ENCODE measurements at places on chromosomes 11 and 22.

DNA sequence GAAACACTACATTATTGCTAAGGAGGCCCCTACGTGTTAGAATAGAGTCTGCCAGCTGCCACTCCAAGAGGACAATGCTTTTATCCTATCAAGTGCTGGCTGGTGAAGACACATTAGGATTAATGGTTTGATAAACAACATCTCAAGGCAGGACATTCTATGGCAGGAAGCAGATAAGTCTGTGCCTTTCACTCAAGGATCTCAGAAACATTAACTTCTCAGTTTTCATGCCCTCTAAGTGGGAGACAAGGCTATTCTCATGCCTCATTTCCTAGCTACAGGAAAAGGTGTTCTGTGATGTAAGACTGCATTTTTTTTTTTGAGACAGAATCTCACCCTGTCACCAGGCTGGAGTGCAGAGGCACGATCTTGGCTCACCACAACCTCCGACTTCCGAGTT is 23.5 kb upstream of the TIMP3 start:
- DNase-seq, result no peak

GRCh38 chr11:74672332-74672955 is 58.8 kb downstream of the CHRDL2 start:
- DNase-seq, result no peak

DNA sequence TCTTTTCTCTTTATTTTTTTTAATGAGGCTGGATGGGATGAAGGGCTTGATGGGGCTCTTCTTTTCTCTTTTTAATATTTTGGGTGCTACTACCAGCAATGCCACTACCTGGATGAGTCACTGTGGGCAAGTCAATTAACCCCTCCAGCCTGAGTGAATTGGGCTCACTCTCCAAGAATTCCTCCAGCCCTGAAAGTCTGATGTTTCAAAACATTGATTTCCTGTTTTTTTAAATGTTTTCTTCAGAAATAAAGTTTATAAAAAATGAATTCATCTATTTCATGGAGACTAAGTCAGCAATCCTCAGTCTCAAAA is 812 bp upstream of the OR5A2 start:
- DNase-seq, result no peak

DNA sequence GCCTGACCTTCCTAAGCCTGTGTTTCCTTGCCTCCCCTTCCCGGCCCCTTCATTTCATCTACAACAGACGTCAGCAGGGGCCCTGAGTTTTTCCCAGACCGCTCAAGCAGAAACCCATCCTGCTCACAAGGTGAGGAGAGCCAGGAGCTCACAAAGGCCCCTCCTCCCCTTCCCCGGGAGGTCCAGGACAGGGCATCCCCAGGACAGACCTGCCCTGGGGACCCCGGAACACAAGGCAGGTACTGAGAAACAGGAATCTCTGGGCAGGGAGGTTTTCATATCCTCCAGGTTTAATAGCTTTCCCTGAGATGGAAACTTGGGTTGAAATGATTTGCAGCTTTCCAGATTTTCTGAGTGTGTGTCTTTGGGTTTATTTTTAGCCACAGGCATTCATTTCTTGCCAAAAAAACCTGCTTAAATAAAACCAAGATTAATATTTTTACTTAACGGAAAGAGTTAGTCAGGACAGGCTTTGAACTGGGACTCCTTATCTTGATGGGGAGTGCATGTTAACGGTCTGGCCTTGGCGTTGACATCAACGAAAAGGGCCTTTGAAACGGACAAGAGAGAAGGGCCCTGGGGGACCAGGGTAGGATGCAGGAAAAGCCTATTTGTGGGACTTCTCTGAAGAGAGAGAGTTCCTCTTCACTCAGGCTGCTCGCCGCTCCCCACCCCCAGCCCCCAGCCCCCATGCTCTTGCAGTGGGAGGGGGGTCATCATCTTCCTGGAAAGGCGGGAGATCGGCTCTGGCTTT is 38.5 kb downstream of the TIMP3 start:
- no peak for DNase-seq

DNA sequence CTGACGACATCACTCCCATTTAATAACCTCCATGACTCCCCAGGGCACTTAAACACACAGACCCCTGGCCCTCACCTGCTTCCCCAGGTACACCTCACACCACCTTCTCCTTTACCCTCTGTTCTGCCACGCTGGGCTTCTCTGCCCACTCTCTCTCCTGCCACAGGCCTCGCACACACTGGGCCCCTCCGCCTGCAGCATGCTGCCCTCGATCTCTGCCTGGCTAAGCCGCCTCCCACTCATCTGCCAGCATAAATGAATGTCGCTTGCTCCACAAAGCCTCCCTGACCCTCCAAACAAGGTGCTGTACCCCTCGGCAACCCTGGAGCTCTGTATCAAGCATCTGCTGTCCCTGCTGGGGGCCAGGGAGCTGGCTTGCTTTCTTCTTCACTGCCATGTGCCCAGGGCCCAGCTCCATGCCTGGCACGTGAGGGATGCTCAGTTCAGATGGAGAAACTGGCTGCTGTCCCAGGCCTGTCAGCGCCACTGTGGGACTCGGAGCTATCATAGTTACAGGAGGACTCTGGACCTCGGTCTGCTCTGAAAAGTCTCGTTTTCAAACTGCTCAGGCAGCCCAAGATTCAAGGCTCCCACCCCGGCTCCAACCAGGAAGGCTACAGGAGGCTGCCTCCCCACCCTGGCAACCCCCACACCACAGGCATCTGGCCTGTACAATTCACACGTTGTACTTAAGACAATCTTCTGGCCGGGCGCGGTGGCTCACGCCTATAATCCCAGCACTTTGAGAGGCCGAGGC is 11.9 kb downstream of the TTLL1 start:
- DNase-seq, result no peak

DNA sequence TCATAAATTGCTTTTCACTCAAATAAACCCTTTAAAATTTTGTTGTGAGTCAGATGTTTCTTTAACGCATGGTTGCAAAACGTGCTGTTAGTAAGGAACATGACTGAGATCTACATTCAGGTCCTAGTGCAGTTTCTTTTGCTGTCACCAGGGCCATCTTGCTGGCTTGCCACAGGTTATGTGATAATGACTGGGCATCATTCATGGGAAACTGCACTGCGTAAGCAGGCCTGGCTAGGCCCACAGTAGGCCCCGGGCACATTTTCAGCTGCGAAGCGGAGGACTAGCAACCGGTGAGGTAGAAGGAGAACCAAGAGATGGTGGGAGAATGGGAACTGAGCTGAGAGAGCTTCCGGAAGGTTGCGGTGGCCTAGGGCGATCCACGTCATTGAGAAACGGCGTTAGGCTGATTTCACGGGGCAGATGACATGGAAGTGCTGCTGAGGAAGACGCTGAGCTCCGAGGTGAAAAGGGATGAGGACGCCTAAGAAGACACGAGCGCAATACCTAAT is 3.2 kb upstream of the KLHDC7B start:
- DNase-seq, result no peak

- DNase-seq, result no peak
Measured at GRCh38 chr11:78149646-78150045, 10.2 kb upstream of the ALG8 start.

DNA sequence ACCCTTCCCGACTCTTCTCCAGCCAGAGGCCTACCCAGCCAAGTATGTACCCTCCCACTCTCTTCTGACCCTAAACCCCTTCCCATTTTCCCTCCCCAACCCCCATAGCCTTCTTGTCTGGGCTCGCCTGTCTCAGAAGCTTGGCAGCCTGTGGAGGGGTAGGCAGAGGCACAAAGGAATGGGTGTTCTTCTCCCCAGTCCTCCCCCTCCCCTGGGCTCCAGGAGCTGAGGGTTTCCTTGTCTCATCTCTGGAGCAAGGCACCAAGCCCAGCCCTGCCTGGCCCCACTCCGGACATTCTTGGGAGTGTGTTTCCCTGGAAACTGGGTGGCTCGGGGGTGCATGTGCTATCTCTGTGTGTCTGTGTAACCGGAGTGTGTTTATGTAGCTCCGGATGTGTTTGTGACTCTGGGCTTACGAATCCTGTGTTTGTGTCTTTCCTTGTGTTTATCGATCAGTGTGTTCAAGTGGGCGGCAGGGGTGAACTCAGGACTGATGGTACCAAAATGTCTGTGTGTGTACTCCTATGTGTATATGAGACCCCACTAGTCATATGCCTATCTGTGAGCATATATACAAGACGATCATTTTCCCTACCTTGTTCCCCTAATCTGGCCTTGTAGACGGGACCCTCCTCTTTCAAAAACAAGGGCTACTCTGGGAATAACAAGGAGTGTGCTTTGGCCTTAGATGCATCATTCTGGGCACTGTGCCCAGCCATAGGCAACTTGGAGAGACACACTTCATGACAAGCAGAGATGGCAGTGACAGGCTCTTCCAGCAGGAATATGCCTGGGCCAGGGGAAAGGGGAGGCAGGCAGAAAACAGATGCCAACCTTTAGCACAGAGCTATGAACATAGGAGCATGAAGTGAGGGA is 10.9 kb downstream of the PHLDB1 start:
- DNase-seq, result no peak

GRCh38 chr11:125454047-125454446 is 42.0 kb downstream of the FEZ1 start:
- DNase-seq, result no peak

GRCh38 chr11:94526645-94527438 is 14.6 kb downstream of the C11orf97 start:
- no peak for DNase-seq

DNA sequence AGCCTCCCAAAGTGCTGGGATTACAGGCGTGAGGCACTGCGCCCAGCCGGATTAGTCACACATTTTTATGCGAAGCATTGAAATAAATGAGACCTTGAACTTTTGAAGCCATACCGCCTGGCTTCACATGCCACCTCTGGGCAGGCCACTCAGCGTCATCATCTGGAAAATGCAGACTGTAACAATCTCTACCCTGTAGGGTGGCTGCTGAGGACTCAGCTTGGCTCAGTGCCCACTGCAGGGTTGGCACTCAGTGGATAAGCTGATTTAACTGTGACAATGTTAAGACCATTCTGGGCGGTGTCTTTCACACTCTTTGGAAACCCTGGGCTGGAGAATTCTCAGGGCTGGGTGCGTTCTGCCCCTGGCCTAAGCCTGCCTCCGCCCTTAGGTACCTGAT is 8.5 kb downstream of the SH3BP1 start:
- no peak for DNase-seq

DNA sequence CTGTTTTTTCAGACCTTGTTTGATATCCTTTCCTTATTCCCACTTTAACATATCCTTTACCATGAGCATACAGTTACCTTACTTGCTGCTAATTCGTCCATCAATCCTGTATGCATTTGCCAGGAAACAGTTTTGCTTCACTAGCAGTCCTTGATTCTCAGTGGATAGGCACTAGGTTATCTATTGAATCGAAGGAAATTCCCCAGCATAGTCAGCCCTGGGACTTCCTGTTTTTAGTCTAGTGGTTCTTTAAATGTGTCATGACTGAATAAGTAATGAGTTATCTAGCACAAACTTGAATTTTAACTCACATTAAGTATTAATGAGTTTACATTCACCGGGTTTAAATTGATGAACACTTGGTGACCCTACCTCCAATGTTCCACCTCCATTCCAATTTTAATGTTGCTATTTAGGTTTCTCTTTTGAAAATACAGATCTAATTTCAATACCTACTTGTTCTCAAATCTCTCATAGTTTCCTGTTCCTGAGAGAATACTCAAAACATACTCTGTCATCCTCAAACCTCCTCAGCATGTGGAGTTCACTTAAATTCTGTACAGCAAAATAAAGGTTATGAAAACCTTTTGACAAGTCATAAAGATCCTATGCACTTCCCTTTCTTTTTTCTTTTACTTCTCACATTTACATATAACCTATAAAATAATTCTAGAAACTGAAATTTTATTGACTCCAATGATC is 1375.1 kb upstream of the TENM4 start:
- DNase-seq, result no peak

GRCh38 chr22:26642465-26643417 is 14.6 kb upstream of the MIAT start:
- DNase-seq, result peak; percentile 86

- DNase-seq, result no peak
Measured at GRCh38 chr11:29024386-29024785, 916.2 kb downstream of the METTL15 start.

GRCh38 chr22:31556627-31557203 is 60.4 kb downstream of the SFI1 start:
- peak; percentile 38 for DNase-seq

- no peak for DNase-seq
Measured at GRCh38 chr11:44923115-44923514, 27.6 kb downstream of the TP53I11 start.

DNA sequence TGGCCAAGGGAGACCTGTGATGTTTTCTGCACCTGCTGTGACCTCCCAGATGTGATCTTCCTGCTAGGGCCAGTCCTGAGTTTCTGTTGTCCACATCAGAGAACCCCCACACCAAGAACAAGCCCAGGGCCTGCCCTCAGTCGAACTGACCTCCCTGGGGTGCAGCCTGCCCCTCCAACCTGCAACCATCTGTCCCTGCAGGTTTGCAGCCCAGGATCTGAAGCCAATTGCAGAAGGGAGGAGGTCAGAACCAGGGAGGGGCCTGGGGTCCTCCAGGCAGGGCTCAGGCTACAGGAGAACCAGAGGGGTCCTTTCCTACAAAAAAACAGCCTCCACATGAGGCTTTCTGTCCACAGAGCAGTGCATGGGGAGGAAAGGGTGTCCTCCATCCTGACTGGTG is 807 bp downstream of the TRIM3 start:
- no peak for DNase-seq

- DNase-seq, result no peak
Measured at GRCh38 chr11:24375931-24376330, 120.9 kb upstream of the LUZP2 start.

DNA sequence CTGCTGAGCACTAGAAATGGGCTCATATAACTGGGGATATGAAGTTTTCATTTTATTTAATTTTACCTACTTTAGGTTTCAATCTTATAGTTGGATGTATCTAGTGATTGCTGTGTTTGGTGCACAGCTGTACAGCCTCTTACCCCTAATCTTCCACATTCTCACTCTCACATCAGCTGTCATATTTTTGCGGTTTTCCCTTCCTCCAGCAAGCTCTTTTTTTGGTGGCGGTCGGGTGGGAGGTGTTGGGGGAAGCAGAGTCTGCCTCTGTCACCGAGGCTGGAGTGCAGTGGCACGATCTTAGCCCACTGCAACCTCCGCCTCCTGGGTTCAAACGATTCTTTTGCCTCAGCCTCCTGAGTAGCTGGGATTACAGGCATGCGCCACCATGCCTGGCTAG is 445.1 kb upstream of the ISX start:
- no peak for DNase-seq

DNA sequence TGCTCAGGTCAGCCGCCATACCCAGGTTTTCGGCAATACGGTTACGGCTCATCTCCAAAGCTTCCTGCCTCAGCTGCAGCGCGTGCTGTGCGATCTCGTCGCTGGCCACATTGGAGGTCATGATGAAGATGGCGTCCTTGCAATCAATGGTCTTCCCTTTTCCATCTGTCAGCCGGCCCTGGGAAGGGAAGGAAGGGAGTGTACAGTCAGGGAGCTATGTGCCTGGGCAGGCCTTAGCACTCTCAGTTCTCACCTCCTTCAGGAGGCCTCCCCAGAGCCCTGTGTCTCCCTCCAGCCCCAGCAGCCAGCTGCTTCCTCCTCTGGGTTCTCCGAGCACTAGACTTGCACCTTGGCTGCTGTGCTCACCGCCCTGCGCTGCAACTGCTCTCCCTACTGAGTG is 51.5 kb upstream of the PHOX2A start:
- DNase-seq, result no peak

GRCh38 chr11:116693593-116694348 is 79.0 kb downstream of the BUD13 start:
- DNase-seq, result no peak

- DNase-seq, result no peak
Measured at GRCh38 chr11:130209954-130210854, 50.6 kb downstream of the ST14 start.

Data from OCI-LY7 (cell line).